Neural progenitor cell (in vitro differentiated cells): ENCODE measurements at places on chromosomes 3 and 15. TPM values are rescaled to one million over a fixed set of nuclear protein-coding genes. Genes with fewer than 3 reads are reported as not detected.

DNA sequence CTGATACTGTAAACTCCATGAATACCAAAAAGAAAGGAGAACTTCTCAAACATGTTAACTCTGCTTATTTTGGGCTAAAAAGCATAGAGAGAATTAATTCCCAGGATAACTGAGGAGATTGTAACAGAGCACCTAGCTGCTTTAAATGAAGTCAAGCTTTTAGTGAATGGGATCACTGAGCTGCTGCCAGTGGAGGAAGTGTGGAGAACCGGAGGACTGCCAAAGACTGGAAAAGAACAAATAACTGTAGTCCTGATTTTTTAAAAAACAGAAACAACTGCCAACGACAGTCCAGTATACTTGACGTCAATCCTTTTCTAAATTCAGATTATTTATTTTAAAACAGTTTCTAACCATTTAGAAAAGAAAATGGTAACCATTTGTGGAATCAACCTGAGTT, 3.3 kb downstream of the C3orf70 start:
- H3K36me3 ChIP-seq: no peaks in the 10 kb centered on the region
- no peak overlapping the region for H3K4me3 ChIP-seq
- DNase-seq: no peak

DNA sequence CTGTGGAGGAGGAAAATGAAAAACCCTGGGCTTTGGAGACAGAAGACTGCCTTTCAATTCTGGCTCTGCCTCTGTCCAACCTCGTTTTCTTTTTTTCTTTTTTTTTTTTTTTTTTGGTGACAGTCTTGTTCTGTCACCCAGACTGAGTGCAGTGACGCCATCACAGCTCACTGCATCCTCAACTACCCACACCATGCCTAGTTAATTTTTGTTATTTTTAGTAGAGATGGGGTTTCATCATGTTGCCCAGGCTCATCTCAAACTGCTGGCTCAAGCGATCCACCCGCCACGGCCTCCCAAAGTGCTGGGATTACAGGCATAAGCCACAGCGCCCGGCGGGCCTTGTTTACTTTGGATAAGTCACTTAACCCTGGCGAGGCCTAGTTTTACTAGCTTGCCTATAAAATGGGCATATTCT, 66.3 kb upstream of the SLC25A26 start:
- no peak overlapping the region for H3K27ac ChIP-seq
- no peaks in the 10 kb centered on the region for H3K27me3 ChIP-seq
- peaks cover 15% of the 10 kb centered on the region for H3K4me1 ChIP-seq

DNA sequence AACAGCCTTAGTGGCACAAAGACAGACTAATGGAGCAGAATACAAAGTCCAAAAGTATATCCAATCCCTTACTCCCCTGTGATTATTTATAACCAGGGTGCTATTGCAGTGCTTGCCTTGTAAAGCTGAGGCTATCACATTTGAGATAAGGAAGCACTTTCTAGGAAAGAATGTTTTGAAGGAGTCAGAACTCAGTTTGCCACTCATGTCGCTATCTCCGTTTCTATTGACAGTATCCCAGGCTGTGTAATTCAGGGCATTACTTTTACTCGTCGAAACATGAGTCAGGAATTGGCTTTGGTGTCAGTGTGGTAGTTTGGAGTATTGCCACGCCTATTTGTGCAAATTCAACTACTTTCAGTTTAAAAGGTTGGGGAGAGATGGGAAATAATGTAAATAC, 78.4 kb downstream of the FBXL2 start:
- no peak overlapping the region for H3K27ac ChIP-seq
- no peak overlapping the region for H3K4me3 ChIP-seq
- DNase-seq: no peak
- no peaks in the 10 kb centered on the region for H3K27me3 ChIP-seq
- H3K36me3 ChIP-seq: no peaks in the 10 kb centered on the region

Gene GORASP1
- total RNA-seq: 18.0 and 38.5 TPM in 2 replicates

- no peaks in the 10 kb centered on the region for H3K27me3 ChIP-seq
- no peak for DNase-seq
- H3K36me3 ChIP-seq: no peaks in the 10 kb centered on the region
- peak overlapping the region; percentile 36 for H3K27ac ChIP-seq
- H3K4me1 ChIP-seq: peaks cover 16% of the 10 kb centered on the region
Observed at GRCh38 chr3:172227340-172228035, 188.1 kb downstream of the FNDC3B start.
